Stimulated activated CD4-positive, alpha-beta T cell treated with anti-CD3 and anti-CD28 coated beads, Interleukin-15, amount 100 ng/mL, for 24 hours (primary cell): ENCODE measurements at places on chromosomes 5 and 9.

DNA sequence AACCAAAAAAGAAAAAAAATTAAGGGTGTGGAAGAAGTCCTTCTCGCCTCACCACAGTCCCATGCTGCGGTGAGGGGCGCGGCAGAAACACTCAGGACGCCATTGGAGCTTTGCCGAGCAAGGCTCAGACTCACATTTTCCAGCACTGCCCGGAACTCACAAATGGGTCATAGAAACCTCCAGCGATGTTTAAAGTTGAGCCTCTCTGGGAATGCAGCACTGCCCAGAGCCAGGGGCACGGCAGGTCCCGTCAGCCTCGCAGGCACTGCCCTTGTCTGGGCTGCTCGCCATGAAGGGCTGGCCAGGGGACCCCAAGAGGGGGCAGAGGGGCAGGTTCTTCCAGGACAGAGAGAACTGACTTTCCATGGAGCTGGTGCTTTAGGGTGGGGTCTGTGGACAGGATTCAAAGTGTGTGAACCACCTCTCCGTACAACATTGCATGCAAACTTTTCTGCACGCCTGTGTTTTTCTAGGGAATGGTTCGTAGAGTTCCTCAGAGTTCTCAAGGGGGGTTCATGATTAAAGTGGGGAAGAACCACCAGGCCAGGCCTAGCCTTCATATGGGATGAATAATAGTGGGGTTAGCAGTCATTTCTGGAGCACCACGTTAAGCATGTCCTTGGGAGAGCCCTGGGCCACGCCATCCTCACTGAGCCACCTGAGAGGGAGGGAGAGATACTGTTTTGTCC lies 38.4 kb downstream of the PRRX2 start:
- no peak for DNase-seq

- no peak for DNase-seq
These were observed 228.8 kb upstream of the TYRP1 start for GRCh38 chr9:12464400-12464799.

GRCh38 chr5:5209510-5210286 lies 69.6 kb downstream of the ADAMTS16 start:
- no peak for DNase-seq

GRCh38 chr9:93143830-93144530 lies 9.9 kb upstream of the NINJ1 start:
- DNase-seq = peak; percentile 44

- no peak for DNase-seq
These were observed 175.5 kb downstream of the ANXA1 start for GRCh38 chr9:73327149-73327548.

GRCh38 chr9:123090198-123090896 lies 56.9 kb downstream of the GPR21 start:
- DNase-seq = no peak

GRCh38 chr9:18114559-18115475 lies 359.1 kb upstream of the ADAMTSL1 start:
- DNase-seq = no peak

DNA sequence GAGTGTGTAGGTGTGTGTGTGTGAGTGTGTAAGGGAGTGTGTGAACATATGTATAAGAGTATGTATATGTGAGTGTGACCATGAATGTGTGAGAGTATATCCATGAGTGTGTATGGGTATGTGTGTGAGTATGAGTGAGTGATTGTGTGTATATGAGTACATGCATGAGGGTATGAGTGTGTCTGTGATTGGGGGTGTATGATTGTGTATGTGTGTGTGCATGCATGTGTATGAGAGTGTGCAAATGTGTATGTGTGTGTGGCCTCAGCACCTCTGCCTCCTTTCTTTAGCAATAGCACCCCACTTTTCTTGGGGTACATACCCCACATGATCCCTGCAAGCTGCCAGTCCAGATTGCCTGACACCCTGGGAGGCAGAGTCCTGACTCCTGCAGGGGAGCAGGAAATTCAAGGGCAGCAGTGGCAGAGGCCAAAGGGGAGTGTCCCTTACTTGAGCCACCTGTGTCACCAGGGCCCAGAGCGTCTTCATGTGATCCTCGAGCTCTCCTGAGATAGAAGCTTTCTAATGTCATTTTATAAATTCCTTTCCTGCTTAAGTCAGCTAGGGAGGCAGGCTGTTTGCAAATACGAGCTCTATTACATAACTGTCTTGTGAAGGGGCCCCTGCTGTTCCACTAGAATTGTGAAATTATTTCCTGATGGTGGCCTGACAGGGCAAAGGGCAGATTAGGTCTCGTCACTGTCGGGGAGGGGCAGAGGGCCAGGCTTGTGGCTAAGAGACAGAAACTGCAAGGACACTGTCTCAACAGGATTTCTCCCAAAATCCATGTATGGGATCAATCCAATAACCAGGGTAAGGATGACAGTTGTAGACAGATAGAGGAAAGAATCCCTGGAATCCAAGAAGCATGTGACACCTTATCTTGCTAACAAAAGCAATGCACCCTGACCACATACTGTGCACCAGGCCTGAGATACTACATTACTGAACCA lies 389.1 kb downstream of the GADD45G start:
- no peak for DNase-seq

DNA sequence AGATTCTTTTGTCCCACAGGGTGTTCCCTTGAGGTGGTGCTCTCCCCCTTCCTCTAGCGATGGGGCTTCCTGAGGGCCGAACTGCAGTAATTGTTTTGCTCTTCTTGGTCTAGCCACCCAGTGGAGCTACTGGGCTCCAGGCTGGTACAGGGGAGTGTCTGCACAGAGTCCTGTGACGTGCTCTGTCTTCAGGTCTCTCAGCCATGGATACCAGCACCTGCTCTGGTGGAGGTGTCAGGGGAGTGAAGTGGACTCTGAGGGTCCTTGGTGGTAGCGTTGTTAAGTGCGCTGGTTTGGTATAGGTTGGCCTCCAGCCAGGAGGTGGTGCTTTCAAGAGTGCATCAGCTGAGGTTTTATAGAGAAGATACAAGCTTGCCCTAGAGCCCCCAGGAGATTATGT lies 20.4 kb upstream of the CEP72 start:
- no peak for DNase-seq

DNA sequence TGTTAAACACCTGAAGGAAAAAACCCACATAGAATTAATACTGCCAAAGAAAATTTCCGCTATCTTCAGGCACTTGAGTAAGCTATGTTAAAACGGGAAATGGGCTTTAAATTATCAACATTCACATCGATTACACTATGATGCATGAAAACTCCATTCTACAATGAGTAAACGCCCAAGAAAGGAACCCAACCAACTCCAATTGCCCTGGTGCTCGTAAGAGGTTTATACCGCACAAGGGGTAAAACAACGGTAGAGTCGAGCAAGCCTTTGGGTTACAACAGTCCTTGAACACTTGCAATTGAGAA lies 1.0 kb downstream of the AGTPBP1 start:
- no peak for DNase-seq

DNA sequence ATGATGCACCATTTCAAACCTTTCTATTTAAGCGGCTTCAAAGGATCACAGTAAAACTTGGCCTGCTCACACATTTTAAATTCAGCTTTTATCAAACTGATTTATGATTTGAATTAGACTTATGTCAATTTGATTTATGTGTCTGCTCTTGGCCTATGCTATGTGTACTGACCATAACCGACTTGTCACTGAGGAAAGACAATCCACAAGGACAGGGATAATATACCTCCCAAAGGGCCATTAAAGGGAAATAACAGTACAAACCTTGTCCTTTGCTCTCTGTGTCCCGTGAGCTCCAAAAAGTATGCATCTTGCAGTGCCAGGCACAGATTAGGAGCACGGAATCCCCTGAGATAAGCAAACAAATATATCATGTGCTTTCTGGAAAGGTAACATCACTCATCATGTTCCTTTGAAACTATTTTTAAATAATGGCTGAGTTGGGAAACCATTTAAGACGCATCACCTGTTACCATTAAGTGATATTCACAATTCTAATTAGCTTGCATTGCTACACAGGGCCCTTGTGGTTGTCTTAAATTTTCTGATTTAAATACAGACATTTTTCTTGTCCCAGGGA lies 31.9 kb upstream of the FTMT start:
- DNase-seq = no peak

GRCh38 chr5:141773779-141774562 lies 91.9 kb upstream of the ARAP3 start:
- no peak for DNase-seq

DNA sequence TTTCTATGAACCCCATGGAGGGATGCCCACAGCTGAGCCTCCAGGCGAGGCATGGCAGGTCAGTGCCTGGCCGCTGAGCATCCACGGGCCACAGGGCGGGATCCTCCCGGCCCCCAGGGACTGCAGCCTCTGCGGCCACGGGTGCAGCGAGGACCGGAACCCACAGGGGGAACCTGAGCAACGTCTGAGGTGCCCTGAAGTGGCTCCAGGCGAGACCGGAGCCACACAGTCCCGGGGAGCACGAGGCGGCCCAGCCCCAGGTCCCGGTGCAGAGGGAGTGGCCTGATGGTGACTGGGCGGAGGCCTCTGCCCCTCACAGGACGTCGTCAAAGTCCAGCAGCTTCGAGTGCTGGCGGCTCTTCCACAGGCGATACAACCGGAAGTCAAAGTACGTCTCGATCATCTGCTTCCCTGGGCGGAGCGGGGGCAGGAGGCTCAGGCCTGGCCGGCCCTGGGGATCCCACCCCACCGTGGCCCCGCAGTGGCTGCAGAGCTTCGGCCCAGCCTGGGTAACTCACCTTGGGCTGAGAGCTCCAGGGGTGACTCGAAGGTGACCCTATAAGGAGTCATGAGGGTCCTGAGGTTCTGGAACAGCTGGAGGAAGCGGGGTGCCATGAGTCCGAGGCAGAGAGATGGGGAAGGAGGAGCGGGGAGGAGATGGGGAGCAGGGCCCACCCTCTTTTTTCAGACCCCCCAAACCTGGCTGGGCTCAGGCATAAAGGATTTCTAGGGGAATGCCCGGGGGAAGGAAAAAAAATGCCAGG lies 8.1 kb upstream of the ENTPD8 start:
- DNase-seq = no peak

DNA sequence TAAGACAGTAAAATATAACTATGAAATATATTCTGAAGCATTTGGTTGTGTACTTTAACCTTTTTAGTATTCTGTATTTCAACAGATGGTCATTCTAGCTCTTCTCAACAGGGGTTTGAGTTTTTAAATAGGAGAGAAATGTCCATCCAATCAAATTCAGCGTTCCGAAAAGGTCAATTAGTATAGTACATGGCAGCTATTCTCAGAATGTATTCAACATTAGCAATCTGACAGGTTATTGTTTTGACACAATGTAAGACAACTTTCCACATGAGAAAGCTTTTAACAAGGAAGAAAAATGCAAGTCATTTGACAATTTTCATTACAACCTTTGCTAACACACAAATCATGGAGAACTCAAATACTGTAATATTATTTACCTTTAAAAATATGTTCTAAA lies 996.3 kb upstream of the CDH10 start:
- no peak for DNase-seq

- no peak for DNase-seq
These were observed 18.6 kb downstream of the JAKMIP2 start for GRCh38 chr5:147763791-147764525.

DNA sequence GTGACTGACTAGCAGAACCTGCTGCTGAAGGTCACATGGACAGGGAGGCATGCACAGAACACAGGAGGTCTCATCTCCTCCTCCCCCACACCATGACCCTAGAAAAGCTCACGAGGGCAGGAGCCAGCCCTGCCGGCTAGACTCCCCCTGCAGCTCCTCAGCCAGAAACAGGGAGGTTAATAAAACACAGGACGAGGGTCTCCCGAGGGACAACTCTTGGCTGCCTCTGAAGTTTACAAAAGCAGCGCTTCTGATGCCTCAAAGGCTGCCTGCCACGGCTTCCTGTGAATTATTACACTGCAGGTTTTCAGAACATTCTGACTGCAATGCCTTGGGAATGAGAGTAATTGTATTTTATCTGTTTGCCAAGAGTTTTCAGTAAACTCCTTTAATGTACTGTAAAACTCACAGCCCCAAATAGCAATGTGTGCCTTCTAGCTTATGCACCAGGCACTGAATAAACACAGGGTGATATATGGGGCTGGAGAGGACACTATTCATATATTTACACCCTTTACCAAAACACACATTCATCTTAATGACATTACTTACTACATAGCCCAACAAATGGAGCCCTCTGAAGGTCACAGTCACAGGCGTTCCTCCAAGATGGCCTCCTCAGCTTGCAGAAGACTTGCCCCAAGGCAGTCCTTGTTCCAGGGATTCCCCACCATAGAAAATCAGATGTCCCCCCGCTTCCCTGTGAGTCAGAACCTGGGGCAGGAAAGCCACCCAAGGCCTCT lies 83.7 kb downstream of the C5orf15 start:
- DNase-seq = no peak

DNA sequence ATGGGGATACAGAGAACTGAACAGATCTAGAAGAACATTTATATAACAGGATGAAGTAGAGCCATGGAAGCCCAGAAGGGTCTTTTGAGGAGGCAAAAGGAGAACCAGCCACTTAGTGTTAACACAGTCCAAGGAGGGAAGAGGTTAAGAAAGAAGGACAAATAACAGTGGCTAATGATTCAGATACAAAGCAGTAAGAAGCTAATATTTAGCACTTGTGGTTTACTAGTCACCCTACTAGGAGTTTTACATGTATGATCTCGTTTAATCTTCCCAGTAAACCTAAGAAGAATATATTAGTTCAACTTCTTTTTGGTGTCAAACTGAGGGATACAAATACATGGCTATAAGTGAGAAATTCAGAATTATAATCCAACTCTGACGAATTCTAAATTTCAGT lies 7.7 kb downstream of the FBXO4 start:
- DNase-seq = no peak

DNA sequence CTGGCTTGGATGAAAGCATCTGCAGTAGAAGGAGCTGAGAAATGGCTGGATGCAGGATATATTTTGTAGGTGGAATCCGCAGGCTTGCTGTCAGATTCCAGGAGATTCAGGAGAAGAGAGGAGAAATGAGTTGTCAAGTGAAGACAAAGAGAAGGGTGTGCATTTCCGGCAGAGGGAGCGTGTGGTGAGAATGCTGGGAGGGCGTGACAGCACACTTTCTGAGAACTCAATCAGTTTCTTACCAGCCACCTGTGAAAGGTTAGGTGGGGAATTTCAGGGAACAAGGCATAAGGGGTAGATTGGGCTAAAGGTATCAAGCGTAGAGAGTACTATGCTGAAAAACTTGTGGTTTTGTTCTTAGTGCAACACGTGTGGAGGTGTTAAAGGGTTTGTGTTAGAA lies 199.3 kb upstream of the ANKH start:
- DNase-seq = no peak

- DNase-seq = no peak
These were observed 43.2 kb upstream of the UGCG start for GRCh38 chr9:111853450-111853827.

- DNase-seq = peak; percentile 60
These were observed 960 bp downstream of the CANX start for GRCh38 chr5:179699616-179700237.

- no peak for DNase-seq
These were observed 20.7 kb upstream of the LPCAT1 start for GRCh38 chr5:1544294-1544961.

- no peak for DNase-seq
These were observed 404.6 kb downstream of the CSNK1G3 start for GRCh38 chr5:123916345-123917121.

DNA sequence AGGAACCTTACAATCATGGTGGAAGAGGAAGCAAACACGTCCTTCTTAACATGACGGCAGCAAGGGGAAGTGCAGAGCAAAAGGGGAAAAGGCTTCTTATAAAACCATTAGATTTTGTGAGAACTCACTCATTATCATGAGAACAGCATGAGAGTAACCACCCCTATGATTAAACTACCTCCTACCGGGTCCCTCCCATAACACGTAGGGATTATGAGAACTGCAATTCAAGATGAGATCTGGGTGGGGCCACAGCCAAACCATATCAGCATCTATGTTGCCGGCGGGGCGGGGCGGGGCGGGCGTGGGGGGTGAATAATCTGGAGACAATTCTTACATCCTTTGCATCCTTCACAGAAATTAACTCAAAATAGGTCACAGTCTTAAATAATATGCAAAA lies 58.8 kb upstream of the GFPT2 start:
- no peak for DNase-seq
